ENCODE measurements at places on chromosomes 16 and 17. TPM values are rescaled to one million over a fixed set of nuclear protein-coding genes. Genes with fewer than 3 reads are reported as not detected.
A peak's percentile ranks its signal among the peaks of the same experiment; 100 is the strongest.

The CCL18 gene
- not detected for total RNA-seq

The PRSS27 gene
- total RNA-seq, result 1.1 TPM

The WFIKKN1 gene
- total RNA-seq, result not detected

The CAMKK1 gene
- 13.6 TPM for total RNA-seq

The ABCA9 gene
- not detected for total RNA-seq

The CHP2 gene
- not detected for total RNA-seq

The KLHL10 gene
- not detected for total RNA-seq

The PIRT gene
- total RNA-seq, result not detected

The KDM6B gene
- not detected for total RNA-seq

DNA sequence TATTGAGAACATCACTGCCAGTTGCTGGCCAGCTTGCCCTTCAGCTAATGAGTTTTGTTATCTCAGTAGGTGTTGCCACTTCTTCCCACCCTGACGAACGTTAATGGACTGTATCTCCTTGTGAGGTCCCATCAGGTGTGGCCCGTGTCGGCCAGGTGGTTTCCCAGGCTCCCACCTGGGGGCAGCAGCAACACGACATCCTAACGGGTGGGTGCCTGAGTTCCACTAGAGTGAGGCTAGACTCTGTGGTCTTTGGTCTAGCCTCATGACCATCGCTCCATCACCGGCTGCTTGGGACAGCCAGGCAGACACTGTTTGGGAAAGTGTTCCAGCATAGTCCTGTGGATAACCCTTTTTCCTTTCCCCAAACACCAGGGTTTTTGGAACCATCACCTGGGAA is 45.6 kb upstream of the LCMT1 start:
- no peak for DNase-seq

DNA sequence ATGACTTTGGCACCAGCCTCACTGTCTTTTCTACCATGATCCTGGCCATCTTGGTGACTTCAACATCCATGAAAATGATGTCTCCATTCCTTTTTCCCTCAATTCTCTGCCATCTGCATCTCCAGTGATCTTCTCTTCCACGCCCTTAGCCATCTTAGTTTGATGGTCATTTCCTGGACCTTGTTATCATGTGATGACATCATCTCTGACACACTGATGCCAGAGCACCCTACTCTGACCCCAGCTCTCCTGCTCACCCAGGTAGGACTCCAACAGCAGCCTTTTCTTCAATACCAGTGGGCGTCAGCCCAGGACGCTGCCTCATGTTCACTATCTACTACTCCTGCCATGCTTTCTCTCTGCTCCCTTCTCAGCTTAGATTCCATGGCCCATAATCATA is 83.2 kb downstream of the ZZEF1 start:
- no peak for DNase-seq

DNA sequence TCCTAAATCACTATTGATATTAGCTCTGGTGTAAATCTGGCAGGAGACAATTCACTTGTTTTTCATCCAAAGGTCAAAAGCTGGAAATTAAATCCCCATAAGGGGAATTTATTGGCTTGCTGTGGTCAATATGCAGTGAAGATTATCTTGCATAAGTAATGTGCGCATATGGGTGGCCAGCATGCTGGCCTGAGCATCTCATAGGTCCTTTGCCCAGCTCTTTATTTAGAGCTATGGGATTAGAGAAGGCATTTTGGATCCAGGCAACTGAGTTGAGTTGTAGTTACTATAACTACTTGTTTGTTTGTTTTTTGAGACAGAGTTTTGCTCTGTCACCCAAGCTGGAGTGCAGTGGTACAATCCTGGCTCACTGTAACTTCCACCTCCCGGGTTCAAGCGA is 110.7 kb downstream of the AATF start:
- no peak for DNase-seq

GRCh38 chr16:10441726-10442125 is 55.9 kb downstream of the ATF7IP2 start:
- DNase-seq, result no peak

GRCh38 chr17:69967910-69968411 is 107.1 kb upstream of the KCNJ16 start:
- DNase-seq, result peak; percentile 74

DNA sequence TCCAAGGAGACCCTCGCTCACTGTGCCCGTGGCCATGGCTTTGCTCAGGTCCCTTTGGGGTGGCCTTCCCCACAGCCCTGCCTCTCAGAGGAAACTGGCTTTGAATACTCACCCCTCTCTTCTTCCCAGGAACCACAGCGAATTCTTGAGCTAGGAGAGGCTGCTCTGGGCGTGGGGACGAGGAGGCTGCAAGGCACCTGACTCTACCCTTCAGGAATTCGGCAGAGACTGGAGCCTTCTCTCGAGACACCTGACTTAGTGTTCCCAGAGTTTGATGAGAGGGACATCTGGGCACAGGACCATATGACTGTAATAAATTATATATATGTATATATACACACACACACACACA is 6.2 kb downstream of the LLGL2 start:
- no peak for DNase-seq

DNA sequence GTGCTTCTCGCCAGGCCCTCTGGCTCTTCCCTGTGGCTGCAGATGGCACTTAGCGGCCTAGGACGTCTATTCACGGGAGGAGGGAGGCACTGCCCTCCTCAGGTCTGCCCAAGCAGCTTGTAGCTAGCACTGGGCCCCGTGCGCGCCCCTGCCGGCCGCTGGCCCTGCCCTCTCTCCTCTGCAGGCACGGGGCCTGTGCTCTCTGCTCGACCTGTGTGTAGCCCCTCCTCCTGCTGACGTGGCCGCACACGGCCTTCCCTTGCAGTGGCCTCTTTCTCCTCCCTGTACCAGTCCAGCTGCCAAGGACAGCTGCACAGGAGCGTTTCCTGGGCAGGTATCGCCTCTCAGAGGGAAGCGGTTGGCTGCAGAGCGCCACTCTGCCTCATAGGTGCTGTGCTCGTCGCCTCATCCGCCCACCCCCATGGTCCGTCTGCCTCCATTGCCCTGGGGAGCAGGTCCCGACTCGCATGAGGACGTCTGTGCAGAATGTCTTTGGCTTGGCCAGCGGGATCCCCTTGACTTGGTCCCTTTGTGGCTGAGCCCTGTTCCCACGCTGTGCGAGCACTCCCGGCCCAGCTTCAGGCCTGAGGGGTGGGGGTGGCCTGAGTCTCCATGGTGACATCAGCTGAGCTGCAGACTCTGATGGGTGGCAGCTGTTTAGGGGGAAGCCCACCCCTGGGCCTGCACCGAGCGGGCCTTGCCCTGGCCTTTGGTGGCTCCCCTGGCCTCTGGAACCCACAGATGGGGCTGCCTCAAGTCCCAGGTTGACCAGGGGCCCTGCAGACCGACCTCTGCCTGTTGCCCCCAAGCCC is 34.6 kb downstream of the TSC2 start:
- no peak for DNase-seq

GRCh38 chr17:41455236-41455635 is 11.9 kb downstream of the KRT32 start:
- DNase-seq, result no peak

DNA sequence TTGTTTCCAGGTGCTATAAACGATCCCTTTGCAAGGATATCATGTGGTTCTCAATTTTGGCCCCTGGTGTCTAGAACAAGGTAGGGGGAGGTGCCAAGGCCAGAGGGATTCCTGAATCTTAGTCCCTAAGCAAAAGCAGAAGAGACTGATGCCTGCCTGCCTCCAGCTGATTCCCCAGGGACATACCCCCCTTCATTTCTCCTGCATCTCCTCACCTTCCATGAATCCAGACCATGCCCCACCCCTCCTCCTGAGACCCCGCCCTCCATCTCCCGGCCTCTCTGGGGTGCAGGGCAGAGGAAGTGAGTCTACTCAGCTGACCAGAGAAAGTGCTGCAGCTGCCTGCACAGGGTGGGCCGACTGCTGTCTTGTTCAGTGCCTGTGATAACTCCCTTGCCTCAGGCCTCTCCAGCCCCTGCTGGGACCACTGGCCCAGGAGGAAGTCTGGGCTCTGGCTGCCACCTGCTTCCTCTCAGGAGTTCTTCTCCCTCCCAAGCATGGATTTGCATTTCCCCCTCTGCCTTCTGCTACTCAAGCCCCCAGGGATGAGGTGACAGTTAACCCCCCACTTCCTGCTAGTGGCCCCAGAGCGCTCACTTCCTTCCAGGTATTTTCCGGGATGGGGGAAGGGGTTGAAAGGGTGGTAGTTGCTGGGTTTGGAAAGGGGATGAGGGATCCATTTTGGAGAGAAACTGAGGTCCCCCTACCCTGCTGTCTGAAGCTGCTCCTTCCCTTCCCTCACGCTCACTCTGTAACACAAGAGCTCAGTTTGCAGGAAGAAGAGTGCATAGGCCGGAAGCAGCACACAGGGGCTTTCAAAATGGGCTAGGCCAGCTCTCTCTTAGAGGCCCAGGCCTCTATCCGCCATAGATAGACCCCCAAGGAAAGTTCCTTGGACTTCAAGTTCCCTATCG is 10.5 kb upstream of the TSPOAP1 start:
- no peak for DNase-seq

- DNase-seq, result no peak
Observed at GRCh38 chr17:56577190-56577842, 16.2 kb upstream of the NOG start.

GRCh38 chr17:61158376-61158775 is 241.3 kb upstream of the TBX2 start:
- DNase-seq, result no peak

GRCh38 chr17:13337864-13338371 is 263.8 kb downstream of the HS3ST3A1 start:
- peak; percentile 59 for DNase-seq

DNA sequence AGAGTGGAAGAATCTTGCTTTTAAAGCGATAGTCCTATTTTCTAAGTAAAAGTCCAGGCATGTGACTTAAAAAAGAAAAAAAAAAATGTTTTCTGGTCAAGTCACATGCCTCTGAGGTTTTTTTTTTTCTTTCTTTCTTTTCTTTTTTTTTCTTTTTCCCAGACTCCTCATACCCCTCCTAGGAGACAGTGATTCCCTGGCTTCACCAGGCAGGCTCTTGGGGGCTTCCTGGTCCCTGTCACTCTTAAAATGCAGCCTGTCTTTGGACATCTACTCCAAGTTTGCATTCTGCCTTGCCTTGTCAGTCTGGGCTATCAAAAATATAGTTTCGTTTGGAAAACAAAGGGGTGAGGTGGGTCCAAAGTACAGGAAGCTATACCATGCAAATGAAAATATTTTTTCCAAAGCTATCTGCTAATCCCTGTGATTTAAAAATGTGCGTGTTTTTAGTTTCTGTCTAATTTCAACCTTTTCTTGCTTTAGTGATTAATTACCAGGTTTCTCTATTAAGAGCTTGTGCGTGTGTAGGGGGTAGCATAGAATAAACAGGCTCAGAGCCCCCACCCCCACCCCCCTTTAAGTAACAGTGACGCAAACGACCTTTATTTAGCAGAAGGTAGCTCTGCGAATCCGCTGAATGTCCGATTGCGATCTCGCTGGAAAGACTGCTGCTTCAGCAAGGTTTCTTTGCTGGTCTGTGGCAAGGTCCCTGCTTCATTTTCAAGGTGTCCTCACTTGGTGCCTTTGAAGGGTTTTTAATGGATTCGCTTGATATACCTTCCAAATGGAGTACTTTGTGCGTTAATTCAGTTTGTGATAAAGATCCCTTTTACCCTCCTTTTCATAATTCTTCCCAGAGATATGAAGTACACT is 510.2 kb downstream of the WWOX start:
- DNase-seq, result no peak

- DNase-seq, result no peak
Observed at GRCh38 chr16:19883296-19883965, 1.2 kb downstream of the GPRC5B start.

DNA sequence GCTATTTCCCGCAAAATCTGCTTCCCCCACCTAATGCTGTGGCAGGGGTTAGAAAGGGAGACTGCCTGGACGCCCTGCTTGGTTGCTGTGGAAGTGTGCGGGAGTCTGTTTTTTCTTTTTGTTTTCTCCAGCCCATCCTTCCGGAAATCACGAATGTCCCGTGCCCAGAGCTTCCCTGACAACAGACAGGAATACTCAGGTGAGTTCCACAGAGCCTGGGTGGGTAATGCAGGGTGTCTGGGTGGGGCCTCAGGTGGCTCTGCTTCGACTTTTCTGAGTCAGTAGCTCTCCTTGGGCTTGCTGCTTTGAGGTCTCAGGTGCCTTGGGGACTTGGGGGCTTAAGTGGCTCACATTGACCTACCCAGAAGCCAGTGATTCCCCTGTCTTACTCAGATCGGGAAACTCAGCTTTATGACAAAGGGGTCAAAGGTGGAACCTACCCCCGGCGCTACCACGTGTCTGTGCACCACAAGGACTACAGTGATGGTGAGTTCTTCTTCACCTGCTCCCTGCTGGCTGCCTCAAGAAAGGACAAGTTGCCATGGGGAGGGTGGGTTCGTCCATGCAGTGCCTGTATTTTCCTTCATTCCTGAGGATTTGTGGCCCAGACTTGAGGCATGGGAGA is 11.4 kb downstream of the LIMD2 start:
- no peak for DNase-seq

GRCh38 chr17:56896217-56896967 is 17.5 kb downstream of the TRIM25 start:
- DNase-seq, result no peak

- peak; percentile 3 for DNase-seq
Observed at GRCh38 chr16:65120831-65121721, 787 bp downstream of the CDH11 start.

Measured in Caki2 (cell line).